AG04450 (cell line): ENCODE measurements at places on chromosomes 1 and 21. TPM values are rescaled to one million over a fixed set of nuclear protein-coding genes. Genes with fewer than 3 reads are reported as not detected.

- DNase-seq = peak; percentile 38
Measured at GRCh38 chr1:244280859-244281258, 170.8 kb downstream of the ADSS2 start.

DNA sequence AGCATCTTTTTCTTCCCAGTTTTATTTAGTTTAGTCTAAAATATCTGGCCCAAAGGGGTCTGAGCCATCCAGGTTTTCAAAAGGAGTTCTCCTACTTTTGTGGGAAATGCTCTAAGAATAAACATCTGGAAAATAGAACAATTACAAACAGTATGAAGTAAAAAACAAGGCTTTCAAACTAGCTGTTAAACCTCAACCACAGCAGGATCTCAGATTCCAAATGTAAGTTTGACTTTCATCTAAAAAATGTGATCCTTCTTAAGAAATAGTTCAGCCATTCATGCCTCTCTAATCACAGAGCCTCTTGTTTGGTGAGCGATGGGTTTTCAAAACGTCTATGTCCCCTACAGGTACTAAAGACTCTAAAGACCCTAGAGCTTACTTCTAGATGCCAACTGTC lies 413.5 kb downstream of the DUSP10 start:
- no peak for DNase-seq

GRCh38 chr21:43658769-43659135 lies 536 bp downstream of the HSF2BP start:
- DNase-seq = no peak

DNA sequence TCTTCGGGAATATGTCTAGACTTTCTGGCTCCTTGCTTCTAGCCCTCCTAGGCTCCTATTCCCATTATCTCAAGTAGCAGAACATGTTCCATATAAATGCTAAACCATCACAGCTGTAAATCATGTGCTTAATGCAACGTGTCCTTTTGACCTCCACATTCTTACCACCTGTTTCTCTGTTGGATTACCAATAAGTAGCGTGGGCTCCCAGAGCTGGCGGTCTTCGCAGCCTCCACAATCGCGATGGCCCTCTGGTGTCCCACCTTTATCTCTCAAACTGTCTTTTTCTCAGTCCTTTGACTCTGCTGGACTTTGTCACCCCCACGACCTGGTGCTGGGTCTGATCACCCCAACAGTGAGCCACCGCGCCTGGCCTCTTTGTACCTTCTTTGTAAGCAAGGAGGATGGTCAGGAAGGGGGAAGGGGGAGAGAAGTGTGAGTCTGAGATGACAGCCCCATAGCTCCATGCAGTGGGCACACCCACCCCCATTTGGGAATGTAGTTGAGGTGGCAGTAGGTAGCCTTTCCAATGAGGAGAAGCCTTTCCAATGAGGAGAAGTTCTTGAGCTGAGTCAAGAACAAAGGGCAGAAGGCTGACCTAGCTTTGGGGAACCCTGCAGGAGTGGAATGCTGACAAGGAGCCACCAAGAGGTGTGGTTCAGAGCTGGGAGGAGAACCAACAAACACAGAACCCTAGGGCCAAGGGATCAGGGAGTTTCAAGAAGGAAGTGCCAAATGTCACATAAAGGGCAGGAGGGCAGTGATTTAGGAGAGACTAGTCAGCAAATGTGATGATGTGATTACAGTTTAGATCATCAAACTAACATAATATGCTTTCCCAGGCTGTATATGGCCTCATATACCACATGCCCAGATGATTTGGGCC lies 14.2 kb downstream of the TRAF5 start:
- no peak for DNase-seq

The SPRR2A gene
- polyA plus RNA-seq = not detected in 2 replicates
